ENCODE measurements at places on chromosomes 4 and X. TPM values are rescaled to one million over a fixed set of nuclear protein-coding genes. Genes with fewer than 3 reads are reported as not detected.

The DRD5 gene
- total RNA-seq = 0.13 TPM

The CCSER1 gene
- 11.6 TPM for total RNA-seq

The TSPAN6 gene
- 167 TPM for total RNA-seq

The RNF128 gene
- 17.0 TPM for total RNA-seq

The TDO2 gene
- 0.46 TPM for total RNA-seq

DNA sequence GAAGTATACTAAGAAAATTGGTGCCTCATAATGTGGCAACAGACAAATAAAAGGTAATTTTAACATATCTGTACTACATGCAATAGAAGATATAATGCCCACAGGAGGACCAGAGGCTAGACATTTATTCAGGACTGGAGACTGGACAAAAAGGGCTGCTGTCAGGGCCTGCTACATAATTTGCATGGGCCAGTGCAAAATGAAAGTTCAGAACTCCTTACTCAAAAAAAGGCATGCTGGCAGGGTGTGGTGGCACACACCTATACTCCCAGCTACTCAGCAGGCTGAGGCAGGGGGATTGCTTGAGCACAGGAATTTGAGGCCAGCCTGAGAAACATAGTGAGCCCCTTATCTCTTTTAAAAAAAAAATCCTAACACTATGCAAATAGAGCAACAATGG lies 12.4 kb upstream of the MAOA start:
- peaks cover 9% of the 10 kb centered on the region for H3K4me1 ChIP-seq
- H3K27ac ChIP-seq = no peak overlapping the region
- H3K27me3 ChIP-seq = no peaks in the 10 kb centered on the region
- H3K36me3 ChIP-seq = no peaks in the 10 kb centered on the region
- no peak for DNase-seq

DNA sequence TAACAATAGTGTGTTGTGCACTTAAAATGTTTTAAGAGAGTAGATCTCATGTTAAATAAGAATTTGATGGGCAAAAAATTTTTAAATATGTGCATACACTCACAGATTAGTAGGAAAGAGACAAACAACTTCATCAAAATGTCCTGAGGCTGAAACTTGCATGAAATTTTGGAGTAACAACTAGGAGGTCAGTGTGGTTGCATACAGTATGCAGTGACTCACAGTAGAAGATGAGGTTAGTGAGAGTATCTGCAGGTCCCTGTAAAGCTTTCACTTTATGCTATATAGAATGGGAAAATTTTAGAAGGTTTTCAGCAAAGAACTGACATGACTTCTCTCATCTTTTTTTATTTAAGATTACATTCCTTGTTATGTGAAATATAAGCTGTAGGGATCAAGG lies 453.1 kb upstream of the KLHL4 start:
- no peaks in the 10 kb centered on the region for H3K4me1 ChIP-seq
- no peaks in the 10 kb centered on the region for H3K36me3 ChIP-seq
- H3K4me3 ChIP-seq = no peak overlapping the region
- no peak overlapping the region for H3K27ac ChIP-seq
- H3K27me3 ChIP-seq = no peaks in the 10 kb centered on the region

- DNase-seq = no peak
- no peaks in the 10 kb centered on the region for H3K4me1 ChIP-seq
- peak overlapping the region; percentile 6 for H3K27ac ChIP-seq
Observed at GRCh38 chrX:2263203-2263602, 237.6 kb downstream of the DHRSX start.

DNA sequence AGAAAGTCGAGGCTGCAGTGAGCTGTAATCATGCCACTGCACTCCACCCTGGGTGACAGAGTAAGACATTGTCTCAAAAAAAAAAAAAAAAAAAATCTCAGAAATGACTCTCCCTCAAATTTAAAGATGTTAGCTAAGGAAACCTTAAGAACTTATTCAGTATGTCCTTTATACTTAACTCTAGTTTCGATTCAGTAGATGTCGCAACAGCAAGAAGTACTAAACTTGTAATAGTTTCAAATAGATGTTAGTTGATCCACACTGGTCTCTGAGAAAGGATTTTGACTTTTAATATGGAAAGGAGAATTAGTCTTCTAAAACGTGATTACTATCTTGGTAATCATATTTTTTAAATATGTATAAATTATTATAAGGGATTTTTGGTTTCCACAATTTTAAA lies 29.6 kb downstream of the NKX3-2 start:
- DNase-seq = no peak
- H3K27me3 ChIP-seq = peaks cover 13% of the 10 kb centered on the region
- no peaks in the 10 kb centered on the region for H3K36me3 ChIP-seq

GRCh38 chrX:72207366-72207765 lies 25.8 kb downstream of the PIN4 start:
- H3K27ac ChIP-seq = no peak overlapping the region
- H3K4me1 ChIP-seq = no peaks in the 10 kb centered on the region
- DNase-seq = no peak

- H3K36me3 ChIP-seq = no peaks in the 10 kb centered on the region
- H3K4me3 ChIP-seq = no peak overlapping the region
- H3K27ac ChIP-seq = no peak overlapping the region
- peaks cover 65% of the 10 kb centered on the region for H3K27me3 ChIP-seq
Observed at GRCh38 chrX:131068945-131069719, 11.0 kb downstream of the ARHGAP36 start.

GRCh38 chr4:124121461-124121971 lies 591.0 kb downstream of the ANKRD50 start:
- H3K4me3 ChIP-seq = no peak overlapping the region
- H3K27me3 ChIP-seq = no peaks in the 10 kb centered on the region

DNA sequence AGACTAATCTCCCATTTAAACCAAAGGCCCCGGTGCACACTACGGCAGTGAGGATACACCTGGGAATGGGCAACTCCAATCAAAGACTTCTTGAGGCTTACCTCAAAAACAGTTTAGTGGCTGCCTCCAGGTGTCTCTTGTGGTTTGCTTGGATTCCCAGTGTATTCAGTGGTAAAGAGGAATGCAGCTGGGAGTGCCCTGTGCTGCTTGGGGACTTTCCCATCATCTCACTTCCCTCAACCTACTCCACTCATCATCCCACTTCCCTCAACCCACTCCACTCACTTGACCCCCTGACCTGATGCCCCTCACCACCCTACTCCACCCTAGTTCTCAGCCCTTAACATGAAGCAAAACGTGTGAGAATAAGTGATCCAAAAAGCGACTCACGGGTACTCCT lies 177.3 kb upstream of the ETNPPL start:
- peaks cover 4% of the 10 kb centered on the region for H3K4me1 ChIP-seq
- H3K36me3 ChIP-seq = no peaks in the 10 kb centered on the region
- no peak overlapping the region for H3K4me3 ChIP-seq
- no peak overlapping the region for H3K27ac ChIP-seq
- DNase-seq = no peak

DNA sequence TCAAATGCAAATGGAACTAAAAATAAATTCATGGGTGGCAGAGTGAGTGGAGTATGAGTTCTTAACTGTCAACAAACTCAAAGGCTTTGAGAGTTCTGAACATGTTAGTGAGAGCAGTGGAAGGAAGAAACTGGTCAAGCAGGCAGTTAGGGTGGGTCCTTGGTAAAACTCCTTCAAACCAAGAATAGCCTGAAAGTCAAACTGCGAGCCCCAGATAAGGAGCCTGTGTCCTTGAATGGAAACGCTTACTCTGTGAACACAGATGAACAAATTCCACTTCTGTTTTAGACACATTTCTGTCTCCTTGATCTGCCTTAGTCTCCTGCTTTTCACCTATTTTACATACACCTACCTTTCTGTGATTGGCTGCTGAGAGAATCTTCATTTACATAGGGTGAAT lies 129.4 kb upstream of the PCDH18 start:
- no peak for DNase-seq
- no peak overlapping the region for H3K4me3 ChIP-seq
- no peaks in the 10 kb centered on the region for H3K36me3 ChIP-seq
- peaks cover 13% of the 10 kb centered on the region for H3K4me1 ChIP-seq
- H3K27ac ChIP-seq = no peak overlapping the region
- no peaks in the 10 kb centered on the region for H3K27me3 ChIP-seq

- H3K4me3 ChIP-seq = no peak overlapping the region
- no peaks in the 10 kb centered on the region for H3K36me3 ChIP-seq
- H3K27me3 ChIP-seq = peaks cover 34% of the 10 kb centered on the region
- DNase-seq = no peak
- H3K4me1 ChIP-seq = peaks cover 16% of the 10 kb centered on the region
Observed at GRCh38 chr4:16443504-16444088, 217.3 kb upstream of the TAPT1 start.

DNA sequence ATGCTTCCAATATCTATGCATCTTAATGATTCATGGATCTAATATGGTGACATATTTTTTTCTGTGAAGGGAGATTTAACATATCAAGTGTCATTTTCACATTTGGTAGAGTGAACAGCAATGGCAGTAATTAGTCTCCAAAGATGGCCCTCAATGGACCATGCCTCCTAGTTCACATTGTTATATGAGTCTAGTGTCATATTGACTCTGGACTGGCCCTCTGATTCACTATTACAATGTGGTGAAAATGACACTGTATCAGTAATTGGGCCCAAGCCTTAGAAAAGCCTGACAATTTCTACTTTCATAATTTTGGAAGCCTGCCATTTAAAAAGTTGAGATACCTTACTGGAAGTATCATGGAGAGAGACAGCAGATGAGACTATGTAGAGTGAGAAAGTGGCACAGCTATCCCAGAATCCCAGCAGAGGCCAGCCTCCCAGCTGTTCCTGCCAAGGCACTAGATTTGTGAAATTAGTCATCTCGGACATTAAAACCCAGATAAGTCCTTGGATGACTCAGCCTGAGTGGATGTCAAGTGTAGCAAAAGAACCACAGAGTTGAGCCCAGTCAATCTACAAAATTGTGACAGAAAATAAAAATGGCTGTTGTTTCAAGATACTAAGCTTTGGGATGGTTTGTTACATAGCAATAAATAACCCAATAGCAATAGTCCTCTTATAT lies 68.4 kb downstream of the ARHGEF38 start:
- no peak overlapping the region for H3K27ac ChIP-seq
- no peak overlapping the region for H3K4me3 ChIP-seq
- H3K27me3 ChIP-seq = no peaks in the 10 kb centered on the region
- H3K36me3 ChIP-seq = no peaks in the 10 kb centered on the region
- DNase-seq = no peak

DNA sequence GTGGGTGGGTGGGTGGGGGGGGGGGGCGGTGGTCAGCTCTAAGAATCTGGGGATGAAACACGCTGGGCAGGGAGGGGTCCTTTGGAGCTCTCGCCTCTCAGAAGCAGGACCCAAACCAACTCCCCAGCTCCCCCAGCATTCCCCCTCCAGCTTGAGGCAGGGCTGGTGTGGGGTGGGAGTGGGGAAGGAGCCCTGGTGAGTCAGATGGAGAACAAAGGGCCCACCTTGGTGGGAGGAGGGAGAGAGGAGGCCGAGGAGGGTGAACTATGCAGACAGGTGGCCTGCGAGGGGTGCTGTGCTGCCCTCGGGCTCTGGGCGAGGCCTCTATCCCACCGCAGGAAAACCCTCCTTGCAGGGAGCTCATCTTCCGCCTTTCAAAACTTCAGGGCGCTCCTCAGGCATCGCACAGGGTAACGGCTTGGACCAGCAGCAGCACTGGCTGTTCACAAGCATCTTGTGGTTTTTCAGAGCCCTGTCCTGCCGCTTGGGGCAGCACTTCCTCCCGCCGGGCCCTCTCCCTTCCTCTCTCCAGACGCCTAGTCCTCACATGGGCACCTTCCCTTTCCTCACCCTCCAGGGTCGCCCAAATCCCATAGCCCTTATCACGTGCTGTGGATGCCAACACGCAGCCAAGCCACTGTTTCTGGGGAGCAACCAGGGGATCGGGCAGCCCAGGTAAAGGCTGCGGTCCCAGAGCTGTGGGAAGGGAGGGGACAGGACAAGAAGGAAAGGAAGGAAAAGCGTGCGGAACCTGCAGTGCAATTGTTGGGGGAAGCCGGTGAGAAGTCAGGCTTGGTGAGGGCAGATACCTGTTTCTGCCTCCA lies 34.0 kb upstream of the GRPEL1 start:
- no peak for DNase-seq
- peak overlapping the region; percentile 64 for H3K4me3 ChIP-seq
- H3K36me3 ChIP-seq = no peaks in the 10 kb centered on the region
- peaks cover 8% of the 10 kb centered on the region for H3K4me1 ChIP-seq
- peaks cover 41% of the 10 kb centered on the region for H3K27me3 ChIP-seq
- H3K27ac ChIP-seq = no peak overlapping the region

GRCh38 chr4:5165420-5166369 lies 114.4 kb downstream of the STK32B start:
- no peak for DNase-seq
- H3K4me1 ChIP-seq = peaks cover 2% of the 10 kb centered on the region
- H3K27me3 ChIP-seq = peaks cover 13% of the 10 kb centered on the region
- no peak overlapping the region for H3K4me3 ChIP-seq
- H3K27ac ChIP-seq = no peak overlapping the region

GRCh38 chr4:5650040-5650439 lies 58.3 kb downstream of the EVC2 start:
- H3K27me3 ChIP-seq = no peaks in the 10 kb centered on the region
- no peak overlapping the region for H3K4me3 ChIP-seq
- no peak overlapping the region for H3K27ac ChIP-seq

GRCh38 chr4:153705743-153706468 lies 21.8 kb downstream of the TLR2 start:
- no peaks in the 10 kb centered on the region for H3K27me3 ChIP-seq
- H3K4me1 ChIP-seq = peaks cover 20% of the 10 kb centered on the region
- no peak overlapping the region for H3K4me3 ChIP-seq
- H3K27ac ChIP-seq = no peak overlapping the region
- no peaks in the 10 kb centered on the region for H3K36me3 ChIP-seq

DNA sequence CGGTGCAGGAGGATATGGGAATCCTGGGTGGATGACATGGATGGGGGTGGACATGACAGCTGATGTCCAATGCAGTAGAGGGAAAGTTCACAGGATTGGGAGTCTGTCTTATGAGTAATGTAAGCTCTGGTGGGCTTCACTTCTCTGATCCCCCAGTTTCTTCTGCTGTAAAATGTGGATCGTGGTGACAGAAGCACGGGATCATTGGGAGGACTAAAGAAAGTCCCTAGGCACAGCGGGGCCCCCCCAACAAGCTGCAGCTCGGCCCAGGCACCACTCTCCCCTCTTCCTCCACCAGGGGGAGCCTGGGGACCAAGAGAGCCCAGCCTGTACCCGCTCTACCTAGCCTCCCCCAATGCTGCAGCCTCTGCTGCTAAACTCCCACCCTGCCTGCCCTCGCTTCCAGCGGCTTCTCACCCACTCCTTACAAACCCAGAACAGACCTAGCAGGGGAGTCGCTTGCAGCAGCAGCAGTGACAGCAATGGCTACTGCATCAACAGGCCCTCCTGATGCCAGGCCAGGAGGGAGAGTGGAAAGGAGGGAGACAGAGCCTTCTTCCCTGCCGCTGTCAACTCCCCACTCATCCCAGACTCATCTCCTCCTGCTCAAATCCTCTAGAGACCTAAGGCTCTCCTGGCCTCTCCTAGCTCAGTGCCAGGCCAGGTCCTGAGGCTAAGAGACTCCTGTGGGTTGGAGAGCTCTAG lies 36.1 kb upstream of the IQSEC2 start:
- H3K36me3 ChIP-seq = no peaks in the 10 kb centered on the region
- H3K4me1 ChIP-seq = peaks cover 33% of the 10 kb centered on the region
- peak; percentile 60 for DNase-seq
- no peak overlapping the region for H3K27ac ChIP-seq
- H3K27me3 ChIP-seq = peaks cover 25% of the 10 kb centered on the region
- peak overlapping the region; percentile 16 for H3K4me3 ChIP-seq
